ENCODE measurements at places on chromosomes 7 and 10.

- no peak for DNase-seq
Measured at GRCh38 chr10:19993714-19994315, 177.6 kb downstream of the PLXDC2 start.

- no peak for DNase-seq
Measured at GRCh38 chr7:105775580-105775979, 100.8 kb downstream of the ATXN7L1 start.

GRCh38 chr10:11256896-11257295, 239.2 kb downstream of the CELF2 start:
- no peak for DNase-seq

- no peak for DNase-seq
Measured at GRCh38 chr7:105178177-105178576, 164.2 kb downstream of the KMT2E start.

- no peak for DNase-seq
Measured at GRCh38 chr10:113517165-113517900, 35.5 kb upstream of the HABP2 start.

- DNase-seq: no peak
Measured at GRCh38 chr10:71921324-71922027, 42.7 kb upstream of the CHST3 start.

DNA sequence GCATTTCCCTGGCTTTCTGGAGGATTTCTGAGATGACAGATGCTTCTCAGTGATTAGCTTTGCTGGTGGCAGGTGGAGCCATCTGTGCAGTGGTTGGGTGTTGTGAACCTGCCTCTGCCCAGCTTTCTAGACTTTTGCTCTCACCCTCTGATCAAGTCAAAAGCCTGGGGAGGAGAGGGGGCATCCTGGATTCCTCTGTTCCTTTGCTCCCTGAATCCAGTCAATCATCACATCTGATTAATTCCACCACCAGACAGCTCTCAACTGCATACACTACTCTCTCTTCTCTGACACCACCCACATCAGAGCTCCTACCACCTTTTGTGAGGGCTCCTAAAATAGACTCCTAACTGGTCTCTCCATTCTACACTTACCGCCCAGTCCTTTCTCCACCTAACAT, 283.5 kb downstream of the WDR11 start:
- DNase-seq: no peak

DNA sequence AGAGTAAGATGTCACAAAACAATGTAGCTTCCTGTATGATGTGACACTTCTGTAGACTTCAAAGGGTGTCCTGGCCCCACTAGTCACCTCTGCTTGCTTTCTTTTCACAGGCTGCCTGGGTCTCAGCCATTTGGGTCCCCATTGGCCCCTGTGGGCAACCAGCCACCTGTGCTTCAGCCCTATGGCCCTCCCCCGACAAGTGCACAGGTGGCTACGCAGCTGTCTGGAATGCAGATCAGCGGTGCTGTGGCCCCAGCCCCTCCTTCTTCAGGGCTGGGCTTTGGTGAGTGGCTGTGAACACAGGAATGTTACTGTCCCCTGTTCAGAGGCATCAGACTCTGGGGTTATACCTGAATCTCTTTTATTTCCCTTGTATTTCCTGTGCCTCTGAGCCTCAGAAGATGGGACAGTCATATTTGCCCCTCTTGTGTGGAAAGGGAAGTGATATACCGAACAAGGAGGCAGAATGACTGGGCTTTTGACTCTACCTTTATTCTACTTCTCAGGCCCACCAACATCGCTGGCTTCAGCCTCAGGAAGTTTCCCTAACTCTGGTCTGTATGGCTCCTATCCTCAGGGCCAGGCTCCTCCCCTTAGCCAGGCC, 15.4 kb downstream of the SEC24C start:
- peak; percentile 58 for DNase-seq

- no peak for DNase-seq
Measured at GRCh38 chr7:91356915-91357314, 92.7 kb downstream of the FZD1 start.

- no peak for DNase-seq
Measured at GRCh38 chr10:10647331-10647730, 370.3 kb upstream of the CELF2 start.

DNA sequence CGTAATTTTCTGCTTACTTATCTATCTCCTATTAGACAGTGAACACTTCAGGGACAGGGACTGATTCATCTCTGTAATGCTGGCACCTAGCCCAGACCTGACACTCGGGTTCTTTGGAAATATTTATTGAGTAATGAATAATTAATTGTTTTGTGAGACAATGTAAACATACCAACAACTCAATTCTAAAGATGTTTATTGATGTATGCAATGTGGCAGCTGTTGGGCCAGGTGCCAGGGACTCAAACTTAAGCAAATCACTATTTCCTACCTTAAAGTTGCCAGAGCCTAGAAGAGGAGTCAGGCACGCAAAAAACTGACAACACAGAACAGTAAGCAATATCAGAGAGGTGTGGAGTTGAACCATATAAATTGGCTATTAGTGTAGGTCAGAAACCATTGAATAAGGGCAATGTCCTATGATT, 63.6 kb upstream of the BMPER start:
- DNase-seq: no peak

- no peak for DNase-seq
Measured at GRCh38 chr10:100735087-100735336, 10.4 kb upstream of the PAX2 start.

DNA sequence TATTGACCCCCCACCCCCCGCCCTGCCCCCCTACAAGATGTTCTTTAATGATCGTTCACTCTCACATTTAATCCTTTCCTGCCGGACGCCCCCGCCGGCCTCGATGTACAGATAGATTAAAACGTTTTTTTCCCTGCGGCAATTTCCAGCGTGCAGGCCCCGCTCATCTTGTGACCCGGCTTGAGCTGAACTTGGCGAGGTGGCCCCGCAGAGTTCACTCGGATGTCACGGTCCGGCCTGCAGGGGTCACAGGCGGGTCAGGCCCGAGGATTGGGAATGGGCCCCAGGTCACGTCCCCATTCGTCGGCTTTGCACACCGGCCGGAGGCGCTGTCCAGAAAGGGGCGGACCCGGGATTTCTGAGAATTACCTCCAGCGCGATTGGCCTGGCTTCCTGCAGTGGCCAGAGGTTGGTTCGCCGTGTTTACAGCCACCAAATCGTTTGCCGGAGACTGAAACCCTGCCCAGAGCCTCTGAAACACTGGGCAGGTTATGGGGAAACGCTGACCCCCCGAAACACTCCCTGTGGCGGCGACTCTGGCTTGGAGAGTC, 1.9 kb upstream of the CYP26A1 start:
- DNase-seq: no peak

DNA sequence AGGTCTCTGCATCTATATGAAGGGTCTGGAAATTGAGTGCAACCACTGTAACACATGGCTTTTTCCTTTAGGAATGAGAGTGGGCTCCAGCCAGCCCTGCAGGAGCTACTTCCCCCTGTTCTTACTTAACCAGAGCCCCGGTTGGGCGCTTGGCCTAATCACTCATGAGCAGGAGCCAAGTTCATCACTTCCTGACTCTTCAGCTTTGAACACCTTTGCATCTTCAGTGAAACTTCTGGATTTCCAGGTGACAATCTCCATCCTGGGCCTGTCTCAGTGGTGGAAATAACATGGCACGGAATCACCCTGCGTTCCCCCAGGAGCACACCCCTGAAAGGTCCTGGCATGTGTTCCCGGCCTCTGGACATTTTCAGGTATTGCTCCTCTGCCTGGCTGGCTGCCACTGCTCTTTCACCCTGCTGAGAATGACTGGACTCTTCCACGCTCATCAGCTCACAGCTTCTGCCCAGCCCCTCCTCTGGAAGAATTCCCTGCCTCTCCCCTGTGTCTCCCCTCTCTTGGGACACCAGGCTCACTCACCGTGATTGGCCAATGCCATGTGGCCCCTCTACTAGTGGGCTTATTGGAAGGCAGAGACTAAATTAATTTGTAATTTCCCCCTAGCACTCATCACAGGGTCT, 229.1 kb upstream of the GRB10 start:
- DNase-seq: no peak

- DNase-seq: no peak
Measured at GRCh38 chr7:31874631-31875386, 187.8 kb downstream of the PPP1R17 start.

GRCh38 chr10:11444155-11444530, 167.3 kb downstream of the USP6NL start:
- no peak for DNase-seq

DNA sequence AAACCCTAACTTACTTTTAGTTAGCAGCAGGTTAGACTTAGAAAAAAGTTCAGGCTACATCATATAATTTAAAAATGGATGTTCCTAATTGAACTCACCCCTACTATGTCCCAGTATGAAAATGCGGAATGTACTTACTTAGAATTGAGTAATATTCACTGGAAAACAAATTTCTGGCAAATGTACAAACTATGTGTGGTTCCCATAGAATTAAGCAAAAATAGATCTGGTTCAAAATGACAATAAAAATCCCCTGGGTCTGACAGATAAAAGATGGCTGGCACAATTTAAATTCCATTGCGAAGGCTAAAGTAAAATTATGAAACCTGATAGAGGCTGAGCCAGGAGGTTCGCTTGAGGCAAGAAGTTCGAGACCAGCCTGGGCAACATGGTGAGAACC, 42.4 kb upstream of the PRKAR2B start:
- no peak for DNase-seq

- peak; percentile 13 for DNase-seq
Measured at GRCh38 chr7:44291733-44292419, 33.5 kb downstream of the CAMK2B start.

DNA sequence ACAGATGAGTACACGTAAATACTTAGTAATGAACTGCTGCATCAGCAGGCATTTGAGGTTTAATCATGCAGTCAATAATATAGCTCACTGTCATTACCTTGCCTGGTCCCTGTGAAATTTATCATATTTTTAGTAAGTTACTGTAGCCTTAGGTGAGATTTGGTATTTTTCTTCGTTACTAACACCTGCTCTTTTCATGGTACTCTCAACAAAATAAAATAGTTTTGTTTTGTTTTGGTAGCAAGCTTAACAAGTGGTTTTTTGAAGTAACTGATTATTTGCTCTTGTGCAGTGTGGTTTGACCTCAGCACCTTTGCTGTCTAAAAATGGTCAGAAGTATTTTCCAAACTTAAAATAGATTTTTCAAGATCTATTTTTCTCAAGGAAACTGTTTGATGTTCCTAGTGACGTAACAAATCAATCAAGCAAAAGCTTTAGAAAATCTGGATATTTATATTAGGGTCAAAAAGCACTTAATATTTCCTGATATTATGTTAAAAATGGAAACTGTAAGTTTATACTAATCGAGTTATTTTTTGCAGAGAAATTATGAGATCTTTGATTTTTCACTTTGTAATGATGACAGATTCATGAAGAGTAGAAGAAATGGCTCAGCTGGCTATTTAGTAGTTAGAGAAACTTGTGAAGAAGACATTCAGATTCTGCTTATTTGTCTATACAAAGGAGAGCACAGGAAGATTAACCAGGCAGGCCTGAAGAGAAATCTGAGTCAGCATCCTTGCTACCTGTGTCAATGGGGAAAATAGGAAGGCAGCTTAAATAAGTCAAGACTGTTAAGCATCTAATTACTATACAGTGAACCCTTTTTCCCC, 21.0 kb upstream of the RPA3 start:
- DNase-seq: no peak

GRCh38 chr7:34747867-34748727, 90.1 kb downstream of the NPSR1 start:
- no peak for DNase-seq

GRCh38 chr10:121615836-121616235, 17.6 kb upstream of the FGFR2 start:
- no peak for DNase-seq

DNA sequence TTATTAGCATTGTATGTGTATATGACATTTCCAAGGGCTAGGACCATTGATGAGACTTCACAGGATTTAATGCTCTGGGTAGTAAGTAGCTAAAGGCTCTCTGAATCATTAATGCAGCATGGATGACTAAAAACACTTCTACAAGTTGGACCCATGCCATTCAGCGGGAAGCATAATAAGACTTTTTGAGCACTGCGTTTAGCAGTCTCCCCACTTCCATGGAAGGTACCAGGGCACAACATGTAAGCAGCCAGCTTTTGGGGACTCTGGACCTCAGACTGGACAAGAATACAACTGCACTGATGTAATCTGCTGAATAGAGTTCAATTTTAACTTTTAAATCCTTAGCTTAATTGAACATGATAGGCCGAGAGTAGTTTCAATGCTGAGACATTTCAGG, 191.7 kb upstream of the IMMP2L start:
- DNase-seq: no peak

- DNase-seq: no peak
Measured at GRCh38 chr10:1395481-1396296, 339.5 kb downstream of the WDR37 start.

- DNase-seq: no peak
Measured at GRCh38 chr7:75536491-75536890, 44.4 kb downstream of the SPDYE5 start.

GRCh38 chr7:1807821-1808600, 137.9 kb downstream of the ELFN1 start:
- no peak for DNase-seq

DNA sequence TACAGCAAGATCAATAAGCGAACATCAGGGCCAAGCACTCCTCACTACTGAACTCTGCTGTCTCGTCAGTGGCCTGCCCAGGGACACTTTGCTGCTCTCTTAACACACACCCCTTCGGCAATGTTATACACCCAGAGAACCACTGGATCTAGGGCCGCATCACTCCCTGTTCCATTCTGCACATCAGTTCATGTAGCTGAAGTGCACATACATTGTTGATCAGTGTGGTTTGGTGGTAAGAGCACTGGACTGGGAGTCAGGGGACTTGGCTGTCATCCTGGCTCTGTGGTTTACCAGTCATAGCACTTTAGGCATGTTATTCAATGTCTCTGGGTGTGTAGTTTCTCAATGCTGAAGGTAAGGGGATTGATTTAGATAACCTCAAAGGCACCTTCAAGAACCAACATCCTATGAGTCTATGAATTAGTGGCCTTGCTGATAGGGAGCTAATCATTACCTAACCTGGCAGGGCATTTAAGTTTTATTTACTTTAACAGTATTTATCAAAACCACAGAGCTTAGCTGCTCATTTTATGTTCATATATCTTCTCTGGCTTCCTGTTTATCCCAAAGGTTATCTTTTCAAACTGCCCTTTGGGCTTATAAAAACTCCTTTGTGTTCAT, 24.8 kb downstream of the DUSP5 start:
- DNase-seq: peak; percentile 29

DNA sequence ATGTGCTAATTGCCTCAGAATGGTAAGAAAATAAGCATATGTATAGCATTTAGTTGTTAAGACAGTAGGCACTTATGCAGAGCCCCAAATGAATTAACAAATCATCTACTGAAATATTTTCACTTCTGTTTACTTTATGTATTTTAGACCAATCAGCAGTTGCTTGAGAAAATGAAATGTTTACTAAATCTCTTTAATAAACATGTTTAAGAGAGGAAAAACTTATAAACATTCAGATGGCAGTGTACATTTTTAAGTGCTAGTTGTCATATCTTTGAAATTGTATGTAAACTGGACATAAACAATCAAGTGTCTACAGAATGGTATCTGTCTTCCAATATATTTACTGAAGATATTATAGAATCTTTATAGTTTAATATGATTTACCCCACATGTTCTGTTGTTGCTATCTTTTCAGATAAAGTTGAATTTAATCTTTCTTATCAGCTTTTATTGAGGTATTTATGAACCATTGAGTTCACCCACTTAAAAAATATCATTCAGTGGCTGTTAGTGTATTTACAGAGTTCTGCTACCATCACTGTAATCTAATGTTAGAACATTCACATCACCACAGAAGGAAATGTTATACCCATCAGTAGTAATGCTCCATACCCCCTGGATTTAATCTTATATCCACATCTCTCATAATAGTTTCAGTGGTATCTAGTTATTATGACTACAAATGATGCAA, 264.3 kb downstream of the ADK start:
- no peak for DNase-seq

GRCh38 chr7:50416527-50417182, 33.5 kb downstream of the FIGNL1 start:
- no peak for DNase-seq

Measured in activated naive CD4-positive, alpha-beta T cell treated with anti-CD3 and anti-CD28 coated beads, Interleukin-2, amount 10 ng/mL, durations not matched to agents 7 days and 5 days (primary cell).